ENCODE measurements at places on chromosomes 1 and 21.

DNA sequence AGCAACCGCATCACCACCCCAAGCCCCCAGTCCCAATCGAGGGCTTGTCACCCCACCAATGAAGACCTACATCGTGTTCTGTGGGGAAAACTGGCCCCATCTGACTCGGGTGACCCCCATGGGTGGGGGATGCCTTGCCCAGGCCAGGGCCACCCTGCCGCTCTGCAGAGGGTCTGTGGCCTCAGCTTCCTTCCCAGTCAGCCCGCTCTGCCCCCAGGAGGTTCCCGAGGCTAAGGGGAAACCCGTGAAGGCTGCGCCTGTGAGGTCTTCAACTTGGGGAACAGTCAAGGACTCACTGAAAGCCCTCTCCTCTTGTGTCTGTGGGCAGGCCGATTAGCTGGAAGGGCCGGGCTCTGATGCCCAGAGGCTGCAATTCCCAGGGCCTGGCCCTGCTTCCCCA is 2.0 kb downstream of the SRARP start:
- DNase-seq, result no peak
- no peak overlapping the region for H3K4me3 ChIP-seq
- H3K4me1 ChIP-seq, result no peaks in the 10 kb centered on the region
- H3K36me3 ChIP-seq, result no peaks in the 10 kb centered on the region
- no peaks in the 10 kb centered on the region for H3K27me3 ChIP-seq
- H3K27ac ChIP-seq, result no peak overlapping the region

DNA sequence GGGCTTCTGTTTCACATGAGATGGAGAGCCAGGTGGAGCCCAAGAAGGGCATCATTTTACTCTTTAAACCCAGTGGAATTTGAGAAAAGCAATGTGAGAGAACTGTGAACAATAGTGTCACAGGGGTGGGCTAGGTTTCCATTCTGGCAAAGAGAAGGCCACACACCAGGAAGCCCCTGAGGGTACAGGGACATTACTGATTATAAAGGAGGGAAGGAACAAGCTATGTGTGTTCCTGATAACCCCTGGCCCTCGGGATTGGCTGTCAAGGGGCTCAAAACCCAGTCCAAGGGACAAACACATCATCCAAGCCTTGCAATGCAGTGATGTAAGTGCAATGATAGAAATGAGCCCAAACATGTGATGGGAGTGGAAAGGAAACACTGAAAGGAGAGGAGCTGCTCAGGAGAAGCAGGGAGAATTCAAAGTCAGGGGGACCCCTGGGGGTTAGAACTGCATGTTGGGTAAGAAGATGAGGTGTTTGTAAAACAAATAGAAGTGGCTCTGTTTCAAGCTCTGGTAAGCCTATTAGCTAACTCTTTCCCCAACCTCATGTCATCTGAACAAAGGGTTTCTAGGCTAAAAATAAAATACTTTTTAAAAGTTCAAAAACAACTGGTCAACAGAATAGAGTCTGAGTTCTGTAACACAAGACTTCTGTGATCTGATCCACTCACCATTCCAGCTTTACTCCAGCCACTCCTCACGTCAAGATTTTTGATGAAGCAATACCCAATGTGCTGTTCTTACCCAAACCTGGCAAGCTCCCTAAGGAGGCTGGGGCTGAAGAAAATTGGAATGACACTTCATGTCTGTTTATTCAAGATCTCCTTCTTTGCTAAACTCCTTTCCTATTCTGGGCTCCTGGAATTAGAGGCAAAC is 51.1 kb upstream of the IL12RB2 start:
- H3K36me3 ChIP-seq, result no peaks in the 10 kb centered on the region
- DNase-seq, result no peak
- no peak overlapping the region for H3K4me3 ChIP-seq
- no peak overlapping the region for H3K27ac ChIP-seq
- H3K4me1 ChIP-seq, result no peaks in the 10 kb centered on the region

DNA sequence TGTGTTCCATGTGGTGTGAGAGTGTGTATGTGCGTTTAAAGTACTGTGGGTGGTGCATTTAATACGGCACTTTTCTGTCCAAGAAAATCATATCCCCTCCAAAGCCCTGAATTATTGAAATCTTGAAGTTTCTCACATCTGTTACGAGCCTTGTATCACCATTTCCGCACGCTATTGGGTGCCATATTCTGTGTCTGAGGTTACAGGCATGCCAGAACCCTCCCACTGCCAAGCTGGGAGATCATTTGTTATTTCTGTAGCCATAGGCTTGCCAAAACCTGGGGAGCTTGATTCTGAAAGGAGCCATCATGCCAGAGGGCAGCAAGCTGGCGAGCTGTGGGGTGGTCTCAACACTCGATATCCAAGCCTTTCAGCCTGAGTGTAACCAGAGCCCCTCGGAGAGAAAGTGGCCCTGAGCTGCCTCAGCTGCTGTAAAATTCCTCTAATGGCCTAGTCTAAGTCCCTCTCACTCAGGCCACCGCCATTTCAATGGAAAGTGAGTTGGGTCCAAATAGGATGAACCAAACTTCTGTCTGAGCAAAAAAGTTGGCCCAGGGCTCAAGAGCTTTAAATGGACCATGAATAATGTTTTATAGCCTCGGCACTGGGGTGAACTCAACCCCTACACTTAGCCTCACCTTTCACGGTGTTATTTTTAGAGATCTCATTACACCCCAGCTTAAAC is 298.4 kb upstream of the DUSP10 start:
- H3K36me3 ChIP-seq, result no peaks in the 10 kb centered on the region
- H3K27ac ChIP-seq, result no peak overlapping the region
- DNase-seq, result no peak
- peaks cover 27% of the 10 kb centered on the region for H3K4me1 ChIP-seq

GRCh38 chr1:3651930-3652547 is at the start of gene TP73:
TSS of gene TP73 (plus strand) at chr1:3652516. CDS start at chr1:3682366, 29,850 bp downstream.
- H3K4me1 ChIP-seq, result peaks cover 38% of the 10 kb centered on the region
- H3K36me3 ChIP-seq, result no peaks in the 10 kb centered on the region
- peaks cover 51% of the 10 kb centered on the region for H3K27me3 ChIP-seq
- no peak for DNase-seq

- no peak overlapping the region for H3K27ac ChIP-seq
- no peaks in the 10 kb centered on the region for H3K4me1 ChIP-seq
- no peaks in the 10 kb centered on the region for H3K36me3 ChIP-seq
- no peaks in the 10 kb centered on the region for H3K27me3 ChIP-seq
- no peak for DNase-seq
Observed at GRCh38 chr1:85322655-85323054, 46.2 kb upstream of the BCL10 start.

DNA sequence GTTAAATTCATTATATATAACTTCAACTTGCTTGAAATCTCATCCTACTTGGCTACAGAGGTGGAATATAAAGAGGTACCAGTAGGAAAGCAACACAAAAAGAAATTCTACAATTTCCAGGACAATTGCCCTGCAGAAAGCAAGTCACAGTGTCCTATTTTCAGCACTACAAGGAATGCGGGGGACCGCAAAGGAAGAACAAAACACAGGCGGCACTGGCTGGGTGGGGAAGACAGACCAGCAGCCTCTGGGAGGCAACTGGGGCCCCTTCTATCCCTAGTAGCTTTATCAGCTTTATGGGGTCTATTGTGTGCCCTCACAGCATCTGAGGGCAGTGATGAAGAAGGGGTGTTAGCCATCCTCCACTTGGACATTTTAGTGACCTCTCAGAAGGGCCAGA is 30.5 kb downstream of the SLC9A1 start:
- no peaks in the 10 kb centered on the region for H3K27me3 ChIP-seq
- no peak overlapping the region for H3K27ac ChIP-seq
- DNase-seq, result no peak

GRCh38 chr1:167052389-167052788 is 37.8 kb downstream of the GPA33 start:
- no peak for DNase-seq
- no peaks in the 10 kb centered on the region for H3K36me3 ChIP-seq
- no peak overlapping the region for H3K27ac ChIP-seq
- H3K4me3 ChIP-seq, result no peak overlapping the region

GRCh38 chr1:31521761-31522555 is 54.4 kb upstream of the TINAGL1 start:
- H3K27ac ChIP-seq, result no peak overlapping the region
- H3K36me3 ChIP-seq, result no peaks in the 10 kb centered on the region
- H3K27me3 ChIP-seq, result no peaks in the 10 kb centered on the region
- no peak overlapping the region for H3K4me3 ChIP-seq
- no peaks in the 10 kb centered on the region for H3K4me1 ChIP-seq
- DNase-seq, result no peak

DNA sequence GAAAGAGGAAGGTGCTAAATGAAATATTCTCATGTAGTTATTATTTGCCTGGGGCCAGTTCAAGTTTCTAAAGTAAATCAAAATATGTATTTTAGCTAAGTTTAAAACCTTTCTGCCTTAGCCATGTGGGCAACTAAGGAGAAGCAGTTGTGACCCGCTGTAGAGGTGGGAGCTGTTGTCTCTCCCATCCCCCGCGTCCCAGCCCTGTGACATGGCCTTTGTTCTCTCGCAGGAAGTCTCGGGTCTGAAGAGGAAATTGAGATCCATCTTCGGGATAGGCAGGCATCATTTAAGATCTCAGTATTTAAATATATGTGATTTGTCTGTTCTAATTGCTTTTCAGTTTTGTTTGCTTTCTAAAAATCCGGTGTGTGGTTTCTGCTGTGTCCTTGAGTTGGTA is 121.5 kb downstream of the CAMTA1 start:
- H3K27ac ChIP-seq, result no peak overlapping the region
- no peak overlapping the region for H3K4me3 ChIP-seq

DNA sequence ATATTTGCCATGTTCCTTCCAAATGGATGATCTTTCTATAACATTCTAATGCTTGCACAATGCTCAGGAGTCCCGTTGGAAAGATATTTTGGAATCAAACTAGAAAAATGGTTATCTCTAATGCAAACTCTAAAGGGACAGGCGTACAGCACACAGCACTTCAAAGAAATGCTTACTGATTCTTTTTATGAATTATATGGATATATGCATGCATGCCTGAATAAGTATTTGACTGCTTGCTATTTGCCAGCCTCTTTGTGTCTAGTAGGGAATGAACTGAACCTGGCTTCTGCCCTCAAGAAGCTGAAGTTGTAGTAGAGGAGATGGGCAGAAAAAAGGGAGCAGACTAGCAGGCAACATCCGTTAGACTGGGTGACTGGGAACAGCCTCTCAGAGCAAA is 48.1 kb downstream of the PCSK9 start:
- DNase-seq, result no peak
- H3K4me1 ChIP-seq, result no peaks in the 10 kb centered on the region
- H3K27ac ChIP-seq, result no peak overlapping the region
- peaks cover 36% of the 10 kb centered on the region for H3K36me3 ChIP-seq
- no peak overlapping the region for H3K4me3 ChIP-seq

GRCh38 chr1:121587777-121588176 is 403.0 kb downstream of the SRGAP2C start:
- no peak overlapping the region for H3K27ac ChIP-seq
- no peak for DNase-seq
- H3K4me1 ChIP-seq, result no peaks in the 10 kb centered on the region
- no peak overlapping the region for H3K4me3 ChIP-seq
- no peaks in the 10 kb centered on the region for H3K27me3 ChIP-seq

DNA sequence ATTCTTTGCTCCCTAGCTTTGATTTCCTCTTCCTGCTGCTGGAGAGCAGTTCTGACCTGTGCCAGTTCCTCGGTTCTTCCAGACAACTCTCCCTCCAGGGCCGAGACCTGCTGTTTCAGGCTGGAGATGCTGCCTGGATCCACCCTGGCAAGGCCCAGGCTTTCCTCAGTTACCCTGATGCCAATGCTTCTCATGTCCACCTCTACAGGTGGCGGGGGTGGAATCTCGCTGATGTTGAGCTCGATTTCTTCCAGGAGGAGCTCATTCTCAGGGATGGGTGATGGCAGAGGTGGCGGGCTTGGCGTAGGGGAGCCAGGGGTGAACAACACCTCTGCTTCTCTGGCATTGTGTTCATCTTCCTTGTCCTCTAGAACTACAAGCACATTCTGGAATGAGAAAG is 45.3 kb downstream of the KANK4 start:
- no peaks in the 10 kb centered on the region for H3K27me3 ChIP-seq
- DNase-seq, result no peak
- H3K4me3 ChIP-seq, result no peak overlapping the region

DNA sequence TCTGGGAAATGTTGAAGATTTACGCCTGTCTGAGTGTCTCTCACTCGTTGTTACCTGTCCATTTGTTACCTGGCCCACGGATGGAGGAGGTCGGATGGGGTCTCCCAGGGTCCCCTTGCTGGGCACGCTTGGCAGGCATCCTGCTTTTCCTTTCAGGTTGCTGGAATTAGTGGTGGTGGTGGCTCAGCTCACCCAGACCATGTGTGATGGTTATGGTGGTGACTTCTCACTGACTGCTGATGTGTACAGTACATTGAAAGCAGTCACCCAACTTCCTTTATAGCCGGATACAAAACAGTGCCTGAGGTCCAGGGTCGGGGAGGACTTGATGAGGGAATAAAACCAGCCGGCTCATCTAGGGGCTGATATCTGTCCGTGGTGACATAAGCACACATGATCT is 19.5 kb downstream of the MAPKAPK2 start:
- no peaks in the 10 kb centered on the region for H3K27me3 ChIP-seq
- no peaks in the 10 kb centered on the region for H3K36me3 ChIP-seq
- no peak overlapping the region for H3K27ac ChIP-seq
- peak; percentile 51 for DNase-seq
- no peak overlapping the region for H3K4me3 ChIP-seq

GRCh38 chr1:7265771-7266371 is 480.6 kb downstream of the CAMTA1 start:
- no peak overlapping the region for H3K4me3 ChIP-seq
- peaks cover 9% of the 10 kb centered on the region for H3K4me1 ChIP-seq
- no peak overlapping the region for H3K27ac ChIP-seq
- no peak for DNase-seq
- no peaks in the 10 kb centered on the region for H3K27me3 ChIP-seq

All from sigmoid colon (tissue), 7 donors.